ENCODE measurements at places on chromosomes 7 and 10.

DNA sequence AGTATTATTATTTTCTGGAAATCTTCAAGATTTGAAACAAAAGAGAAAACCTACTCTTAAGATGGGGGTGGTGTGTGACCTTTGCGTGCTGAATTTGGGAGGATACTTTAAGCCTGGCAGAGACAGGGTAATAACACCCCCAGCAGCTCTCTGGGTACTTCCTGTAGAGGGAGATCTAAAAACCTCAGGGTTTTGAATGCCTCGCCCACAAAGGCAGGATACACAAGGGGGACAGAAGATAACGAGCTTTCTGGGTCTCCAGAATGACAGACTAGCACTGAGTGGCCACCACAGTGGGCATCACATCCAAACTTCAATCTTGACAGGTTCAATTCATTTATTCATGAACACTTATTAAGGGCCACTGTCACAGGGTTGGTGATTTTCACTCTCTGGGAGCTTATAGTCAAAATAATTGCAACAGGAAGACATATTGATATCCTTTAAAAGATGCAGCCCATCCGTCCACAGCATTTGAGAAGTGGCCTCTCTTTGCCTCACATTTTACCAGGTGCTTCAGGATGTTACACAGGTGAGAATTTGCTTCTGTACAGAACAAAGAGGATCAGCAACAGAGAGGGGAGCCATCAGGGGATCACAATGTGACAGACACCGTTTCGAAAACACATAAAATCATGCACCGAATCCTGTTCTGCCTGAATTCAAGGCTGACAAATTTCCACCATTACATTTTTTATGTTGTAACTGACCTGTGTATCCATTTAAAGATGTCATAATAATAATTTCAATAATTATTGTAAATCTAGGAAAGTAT lies 14.3 kb downstream of the CPA1 start:
- peak; percentile 69 for DNase-seq

- no peak for DNase-seq
These were observed 323.3 kb upstream of the KAT6B start for GRCh38 chr10:74502963-74503608.

DNA sequence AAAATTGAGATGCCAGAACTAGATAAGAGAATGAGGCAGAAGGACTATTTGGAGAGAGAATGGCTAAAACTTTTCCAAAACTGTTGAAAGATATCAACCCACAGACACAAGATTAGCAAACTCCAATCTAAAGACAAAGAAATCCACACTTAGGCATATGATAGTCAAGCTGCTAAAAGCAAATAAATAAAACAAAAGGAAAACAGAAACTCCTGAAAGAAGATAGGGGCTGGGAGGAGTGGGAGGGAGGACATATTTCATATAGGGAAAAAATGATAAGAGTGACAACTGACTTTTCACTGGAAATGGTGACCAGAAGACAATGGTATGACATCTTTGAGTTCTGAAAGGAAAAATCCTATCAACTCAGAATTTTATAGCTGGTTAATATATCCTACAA lies 105.4 kb upstream of the ADO start:
- DNase-seq, result no peak

DNA sequence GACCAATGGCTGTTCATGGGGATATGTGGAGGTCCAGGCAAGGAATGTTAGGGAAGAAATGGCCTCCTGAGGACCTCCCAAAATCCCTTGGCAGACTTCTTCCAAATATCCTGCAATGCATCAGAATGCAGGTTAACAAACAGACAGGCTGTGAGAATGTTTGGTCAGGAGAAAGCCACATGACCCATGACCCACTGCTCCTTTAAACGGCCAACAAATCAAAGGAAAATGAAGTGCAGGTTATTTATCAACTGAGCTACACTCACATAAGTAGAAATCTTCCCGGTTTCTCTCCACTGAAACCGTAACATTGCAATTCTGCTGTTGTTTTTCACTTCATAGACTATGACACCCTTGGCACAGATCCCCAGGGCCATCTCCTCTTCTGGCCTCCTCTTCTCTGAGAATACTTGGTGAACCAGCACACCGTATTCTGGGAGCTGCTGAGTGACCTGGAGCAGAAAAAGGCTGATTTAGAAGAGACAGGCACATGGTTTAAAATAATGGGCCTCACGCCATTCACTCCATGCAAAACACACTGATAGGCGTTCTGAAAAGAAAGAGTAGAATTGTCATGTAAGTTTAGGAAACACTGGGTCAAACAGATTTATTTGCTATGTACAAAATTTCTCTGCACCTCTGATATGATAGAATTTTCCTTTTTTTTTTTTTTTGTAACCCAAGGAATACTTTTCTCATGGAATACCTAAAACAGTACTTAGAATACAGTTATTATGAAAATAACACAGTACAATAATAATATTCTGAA lies 67.8 kb downstream of the FRMPD2 start:
- DNase-seq, result no peak

- DNase-seq, result no peak
These were observed 103.0 kb downstream of the PTEN start for GRCh38 chr10:87966459-87966858.

GRCh38 chr7:106793015-106793975 lies 71.8 kb upstream of the PIK3CG start:
- no peak for DNase-seq

- DNase-seq, result no peak
These were observed 102.9 kb downstream of the PFKFB3 start for GRCh38 chr10:6305401-6306321.

- no peak for DNase-seq
These were observed 50.4 kb downstream of the CFAP46 start for GRCh38 chr10:132892004-132892403.

- peak; percentile 21 for DNase-seq
These were observed 199.5 kb downstream of the SKAP2 start for GRCh38 chr7:26664735-26665416.

DNA sequence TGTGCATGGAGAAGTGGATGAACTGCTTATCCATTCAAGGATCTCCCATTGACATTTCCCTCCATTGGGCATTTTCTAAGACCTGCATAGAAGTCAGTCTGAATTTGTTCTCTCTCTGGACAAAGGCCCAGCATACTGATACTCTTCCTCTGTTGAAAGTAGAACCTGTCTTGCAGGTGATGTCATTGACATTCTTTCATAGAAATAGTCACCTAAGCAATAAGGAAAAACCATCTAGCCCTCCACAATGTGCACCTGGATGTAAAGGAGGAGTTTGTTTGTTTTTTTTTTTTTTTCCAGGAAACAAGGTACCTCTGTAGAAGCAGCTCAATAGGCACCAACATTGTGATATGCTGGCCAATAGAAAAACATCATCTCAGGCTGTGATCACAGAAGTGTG lies 150.4 kb downstream of the DPY19L1 start:
- no peak for DNase-seq

DNA sequence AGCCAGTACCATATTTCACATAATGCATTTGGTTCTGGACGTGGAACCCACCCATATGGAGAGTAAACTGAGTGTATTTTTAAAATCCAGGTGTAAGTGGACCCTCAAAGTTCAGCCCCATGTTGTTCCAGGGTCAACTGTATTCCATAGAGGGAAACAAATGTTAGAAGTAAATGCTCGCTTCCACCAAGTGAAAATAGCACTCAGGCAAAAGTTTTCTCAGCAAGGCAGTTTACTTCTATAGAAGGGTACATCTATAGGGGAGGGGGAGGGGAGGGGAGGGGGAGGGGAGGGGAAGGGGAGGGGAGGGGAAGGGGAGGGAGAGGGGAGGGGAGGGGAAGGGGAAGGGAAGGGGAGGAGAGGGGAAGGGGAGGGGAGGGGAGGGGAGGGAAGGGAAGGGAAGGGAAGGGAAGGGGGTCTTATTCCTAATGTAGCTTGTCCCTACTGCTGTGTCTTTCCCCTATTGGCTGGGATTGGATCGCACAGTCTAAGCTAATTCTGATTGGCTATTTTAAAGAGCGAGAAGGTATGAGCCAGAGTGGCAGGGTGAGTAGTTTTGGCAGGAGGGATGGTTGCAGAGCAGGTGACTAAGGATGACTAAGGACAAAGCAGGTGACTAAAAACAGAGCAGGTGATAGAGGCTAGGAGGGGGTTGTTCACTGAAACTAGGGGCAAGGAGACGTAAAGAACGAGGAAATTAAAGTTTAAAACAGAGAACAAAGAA lies 29.1 kb downstream of the GARIN1A start:
- DNase-seq, result no peak

- DNase-seq, result no peak
These were observed 64.9 kb upstream of the SHH start for GRCh38 chr7:155877167-155877566.

- peak; percentile 75 for DNase-seq
These were observed at the start of gene NMT2 for GRCh38 chr10:15168291-15168785. Gene NMT2 (minus strand): TSS chr10:15168693. CDS start chr10:15168612, 81 bp downstream.

GRCh38 chr7:54392935-54393334 lies 149.2 kb upstream of the VSTM2A start:
- no peak for DNase-seq

GRCh38 chr7:100124301-100125230 lies 2.2 kb upstream of the MBLAC1 start:
- no peak for DNase-seq

- no peak for DNase-seq
These were observed 42.0 kb upstream of the RHOBTB1 start for GRCh38 chr10:60985951-60986350.
